ENCODE measurements at places on chromosomes 11 and 22.

DNA sequence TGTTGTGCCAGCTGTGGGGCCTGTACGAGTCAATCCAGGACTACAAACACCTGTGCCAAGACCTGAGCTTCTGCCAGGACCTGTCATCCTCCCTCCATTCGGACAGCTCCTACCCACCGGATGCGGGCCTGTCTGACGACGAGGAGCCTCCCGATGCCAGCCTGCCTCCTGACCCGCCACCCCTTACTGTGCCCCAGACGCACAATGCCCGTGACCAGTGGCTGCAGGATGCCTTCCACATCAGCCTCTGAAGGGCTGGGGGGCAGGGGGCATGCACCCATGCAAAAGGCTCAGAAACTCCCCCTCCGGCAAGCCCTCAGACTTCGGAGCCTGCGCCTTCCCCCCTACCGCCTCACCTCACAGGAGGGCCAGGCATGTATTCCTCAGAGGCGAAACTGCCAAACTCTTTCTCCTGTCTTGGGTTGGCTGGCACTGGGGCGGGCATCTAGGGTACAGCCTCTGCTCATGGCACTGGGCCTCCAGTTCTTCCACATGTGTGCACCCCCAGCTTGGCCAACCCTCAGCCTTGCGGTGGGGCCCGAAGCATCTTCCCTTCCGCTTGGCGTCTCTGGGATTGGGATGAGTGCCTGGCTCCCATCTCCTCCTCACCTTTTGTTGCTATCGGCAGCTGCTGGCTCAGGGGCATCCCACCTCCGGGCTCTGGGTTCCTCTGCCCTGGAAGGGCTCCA lies 1.2 kb downstream of the FAM89B start:
- no peak for DNase-seq

- peak; percentile 15 for DNase-seq
Observed at GRCh38 chr11:73218106-73218829, at the start of gene P2RY2. P2RY2 (plus strand) TSS chr11:73218281; CDS start chr11:73234160, 15,879 bp downstream.

DNA sequence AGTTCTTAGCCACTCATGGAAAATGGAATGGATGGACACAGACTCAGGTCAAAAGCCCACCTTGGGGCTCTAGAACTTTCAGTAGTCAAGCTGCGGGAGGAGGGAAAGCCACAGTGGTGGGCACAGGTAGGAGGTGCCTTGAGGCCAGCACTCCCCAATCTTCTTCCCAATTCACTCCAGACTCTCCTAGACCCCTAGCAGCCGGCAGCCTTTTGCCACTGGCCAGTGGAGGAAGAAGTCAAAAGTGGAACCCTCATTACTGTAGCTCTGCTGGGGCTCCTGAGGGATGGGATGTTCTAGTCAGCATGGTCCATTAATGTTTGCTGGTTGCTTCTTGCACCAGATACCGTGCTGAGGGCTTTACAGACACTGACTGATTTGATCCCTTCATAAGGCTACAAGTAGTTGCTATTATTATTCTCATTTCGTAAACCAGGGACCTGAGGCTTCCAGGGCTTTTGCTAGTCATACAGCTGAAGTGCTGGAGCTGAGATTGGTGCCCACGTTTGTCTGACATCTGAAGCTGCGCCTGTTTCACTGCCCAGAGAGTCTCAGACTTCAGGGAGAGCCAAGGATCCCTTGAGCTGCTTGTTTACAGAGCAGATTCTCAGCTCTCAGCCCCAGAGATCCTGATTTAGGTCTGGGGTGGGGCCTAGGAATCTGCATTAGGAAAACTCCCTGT lies 1.1 kb downstream of the UCP3 start:
- no peak for DNase-seq

GRCh38 chr11:16572945-16573344 lies 165.5 kb upstream of the C11orf58 start:
- no peak for DNase-seq

DNA sequence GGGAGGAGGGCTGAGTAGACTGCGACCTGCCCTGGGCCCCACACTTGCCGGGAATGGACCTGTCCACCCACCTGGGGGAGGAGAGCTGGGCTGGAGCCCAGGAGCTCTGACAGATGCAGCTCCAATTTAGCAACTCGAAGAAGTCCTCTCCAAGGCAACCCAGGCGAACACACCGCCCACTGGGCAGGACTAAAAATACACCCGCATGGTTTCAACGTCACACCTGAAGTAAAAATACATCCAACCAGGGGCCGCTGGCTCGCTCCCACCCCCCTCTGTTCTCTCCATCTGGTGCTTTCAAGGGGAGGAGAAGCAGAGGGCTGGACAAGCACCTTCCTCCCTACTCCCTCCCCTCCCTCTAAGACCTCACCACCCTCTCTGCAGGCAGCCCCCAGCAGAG lies 119.9 kb downstream of the FEZ1 start:
- DNase-seq = no peak

DNA sequence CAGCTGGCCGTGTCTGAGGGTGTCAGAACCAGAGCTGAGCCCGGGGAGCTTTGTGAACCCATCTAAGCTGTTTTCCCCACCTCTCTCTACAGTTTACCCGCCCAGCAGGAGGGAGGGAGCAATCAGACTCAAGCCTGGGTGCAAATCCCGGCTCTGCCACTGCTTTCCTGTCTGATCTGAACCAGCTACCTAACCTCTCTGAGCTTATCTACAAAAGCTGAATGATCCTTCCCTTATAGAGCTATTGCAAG lies 252 bp downstream of the APOL2 start:
- no peak for DNase-seq

GRCh38 chr11:6586434-6587359 lies 16.7 kb downstream of the RRP8 start:
- DNase-seq = no peak

- no peak for DNase-seq
Observed at GRCh38 chr11:113384551-113384950, 3.0 kb upstream of the ANKK1 start.

- no peak for DNase-seq
Observed at GRCh38 chr11:33787076-33787475, 12.8 kb upstream of the FBXO3 start.

DNA sequence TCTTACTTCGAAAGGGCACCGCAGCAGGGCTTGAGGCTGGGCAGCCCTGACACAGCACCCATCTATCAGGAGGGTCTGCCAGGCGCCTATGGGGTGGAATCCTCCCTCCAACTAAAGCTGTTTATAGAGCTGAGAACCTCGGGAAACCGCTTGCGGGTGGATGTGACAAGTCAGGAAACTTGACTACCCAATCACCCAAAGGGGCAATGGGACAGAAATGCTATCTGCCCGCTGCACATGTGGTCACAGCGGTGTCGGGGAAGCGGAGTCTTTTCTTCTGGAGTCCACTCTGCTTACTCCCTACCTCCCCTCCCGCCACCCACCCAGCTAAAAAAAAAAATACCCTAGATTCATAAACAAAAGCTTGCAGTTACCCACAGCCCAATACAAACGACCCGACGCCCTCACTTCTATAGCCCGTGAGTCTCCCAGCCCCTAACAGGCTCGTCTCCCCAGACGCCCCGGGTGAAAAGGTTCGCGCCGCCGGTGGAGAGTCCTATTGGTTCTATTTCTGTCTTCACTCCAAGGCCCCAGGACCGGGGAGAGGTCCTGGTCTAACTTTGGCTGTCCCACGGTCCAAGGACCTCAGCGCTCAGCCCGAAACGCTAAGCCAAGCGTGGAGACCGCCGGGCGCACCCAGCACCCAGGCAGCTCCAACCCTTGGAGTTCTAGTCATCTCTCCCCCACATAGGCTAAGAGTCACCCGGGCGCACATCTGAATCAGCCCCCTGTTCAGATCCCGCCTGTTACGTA lies 1.4 kb downstream of the TRPC6 start:
- no peak for DNase-seq

DNA sequence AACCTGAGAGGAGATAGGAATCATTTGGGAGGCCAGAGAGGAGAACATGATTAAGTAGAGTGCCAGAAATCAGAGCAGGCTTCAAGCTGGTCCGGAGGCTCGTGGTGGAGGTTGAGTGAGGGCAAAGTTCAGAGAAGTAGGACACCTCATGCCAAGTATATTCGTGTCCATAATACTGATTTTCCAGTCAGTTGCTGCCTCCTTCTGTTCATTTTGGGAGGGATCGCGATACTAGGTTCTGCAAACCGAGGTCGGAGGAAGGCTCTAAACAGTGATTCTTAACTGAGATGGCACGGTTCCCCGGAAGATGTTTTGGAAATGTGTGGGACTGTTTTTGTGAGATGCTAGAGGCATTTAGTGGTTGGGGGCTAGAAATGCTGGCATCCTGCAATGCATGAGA lies 13.6 kb upstream of the CD3E start:
- no peak for DNase-seq

- no peak for DNase-seq
Observed at GRCh38 chr11:94948070-94948617, 25.2 kb downstream of the CWC15 start.

DNA sequence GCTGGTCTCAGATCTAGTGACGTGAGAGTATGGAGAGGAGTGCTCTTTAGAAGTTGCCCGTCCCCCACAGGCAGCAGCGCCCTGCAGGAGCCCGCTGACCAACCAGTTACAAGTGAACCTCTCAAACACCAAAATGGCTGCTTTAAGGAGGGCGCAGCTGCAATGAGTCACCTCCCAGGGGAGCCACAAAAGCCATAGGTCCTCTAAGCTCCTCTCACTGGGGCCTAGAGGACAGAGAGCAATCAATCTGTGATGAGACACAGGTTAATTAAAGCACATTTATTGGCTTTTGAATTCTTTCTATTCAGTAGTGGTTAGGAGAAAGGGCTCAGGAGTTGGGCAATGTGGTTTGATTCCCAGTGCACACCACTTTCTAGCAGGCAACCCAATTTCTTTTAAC lies 15.5 kb upstream of the RAPSN start:
- DNase-seq = no peak

- no peak for DNase-seq
Observed at GRCh38 chr22:39242595-39243438, 2.0 kb downstream of the PDGFB start.

DNA sequence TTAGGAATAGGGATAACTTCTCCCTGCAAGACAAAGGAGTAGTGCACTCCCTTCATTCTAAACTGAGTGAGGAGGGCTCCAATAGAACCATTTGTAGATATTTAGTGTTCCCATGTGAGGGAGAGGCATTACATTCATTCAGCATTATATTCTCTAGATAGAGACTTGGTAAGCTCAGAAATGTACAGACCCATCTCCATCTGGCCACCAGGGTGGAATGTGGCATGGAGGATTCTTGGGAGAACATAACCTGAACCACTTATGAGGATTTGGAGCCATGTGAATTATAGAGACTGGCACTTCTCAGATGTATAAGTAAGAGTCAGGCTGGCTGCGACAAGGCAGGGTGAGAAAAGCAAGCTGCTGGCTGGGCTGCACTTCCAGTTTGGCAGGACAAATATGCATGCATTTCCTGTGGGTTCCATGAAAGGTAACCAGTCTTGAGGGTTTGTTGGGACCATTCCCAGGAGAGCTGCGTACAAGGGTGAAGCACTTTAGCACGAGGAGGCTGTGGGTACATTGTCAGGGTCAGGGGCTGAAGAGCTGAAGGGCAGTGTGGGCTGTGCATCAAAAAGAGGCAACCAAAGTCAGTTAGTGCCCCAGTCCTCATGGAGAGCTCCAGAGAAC lies 9.2 kb downstream of the RRP8 start:
- no peak for DNase-seq

DNA sequence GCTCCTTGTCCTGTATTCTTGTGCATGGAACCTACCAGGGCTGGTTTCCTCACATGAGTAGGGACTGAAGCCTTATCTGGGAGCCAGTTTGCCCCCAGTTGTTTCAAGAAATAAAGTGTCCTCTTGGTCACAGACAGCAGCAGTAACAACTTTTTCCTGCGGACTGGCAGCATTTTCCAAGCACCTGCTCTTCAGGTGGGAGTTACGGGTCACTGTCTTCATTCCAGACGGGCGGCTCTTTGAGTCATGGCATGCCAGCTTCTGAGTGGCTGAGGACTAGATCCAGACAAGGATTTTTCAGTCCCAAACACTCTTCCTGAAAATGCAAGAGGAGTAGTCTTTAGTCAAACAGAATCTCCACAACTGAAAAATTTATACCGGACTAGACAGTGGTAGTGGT lies 2.7 kb upstream of the CD44 start:
- DNase-seq = no peak

DNA sequence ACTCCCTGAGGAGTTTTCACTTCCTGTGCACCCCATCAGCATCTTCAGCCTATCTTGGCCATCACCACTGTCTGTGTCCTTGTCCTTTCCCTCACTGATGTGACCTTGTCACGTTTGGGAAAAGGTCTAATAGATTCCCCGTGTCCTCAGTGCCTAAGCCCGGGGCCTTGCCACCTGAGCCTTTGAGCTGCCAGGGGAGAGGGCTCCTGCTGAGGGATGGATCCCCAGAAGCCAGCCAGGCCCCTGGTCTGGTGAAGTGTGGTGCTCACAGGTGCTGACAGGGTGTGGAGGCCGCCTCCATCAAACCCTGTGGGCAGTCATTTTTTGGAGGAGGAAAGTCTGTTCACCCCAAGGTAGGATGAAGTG lies 47.2 kb downstream of the GAB4 start:
- no peak for DNase-seq

- DNase-seq = no peak
Observed at GRCh38 chr11:118927554-118928100, 1.9 kb upstream of the BCL9L start.

DNA sequence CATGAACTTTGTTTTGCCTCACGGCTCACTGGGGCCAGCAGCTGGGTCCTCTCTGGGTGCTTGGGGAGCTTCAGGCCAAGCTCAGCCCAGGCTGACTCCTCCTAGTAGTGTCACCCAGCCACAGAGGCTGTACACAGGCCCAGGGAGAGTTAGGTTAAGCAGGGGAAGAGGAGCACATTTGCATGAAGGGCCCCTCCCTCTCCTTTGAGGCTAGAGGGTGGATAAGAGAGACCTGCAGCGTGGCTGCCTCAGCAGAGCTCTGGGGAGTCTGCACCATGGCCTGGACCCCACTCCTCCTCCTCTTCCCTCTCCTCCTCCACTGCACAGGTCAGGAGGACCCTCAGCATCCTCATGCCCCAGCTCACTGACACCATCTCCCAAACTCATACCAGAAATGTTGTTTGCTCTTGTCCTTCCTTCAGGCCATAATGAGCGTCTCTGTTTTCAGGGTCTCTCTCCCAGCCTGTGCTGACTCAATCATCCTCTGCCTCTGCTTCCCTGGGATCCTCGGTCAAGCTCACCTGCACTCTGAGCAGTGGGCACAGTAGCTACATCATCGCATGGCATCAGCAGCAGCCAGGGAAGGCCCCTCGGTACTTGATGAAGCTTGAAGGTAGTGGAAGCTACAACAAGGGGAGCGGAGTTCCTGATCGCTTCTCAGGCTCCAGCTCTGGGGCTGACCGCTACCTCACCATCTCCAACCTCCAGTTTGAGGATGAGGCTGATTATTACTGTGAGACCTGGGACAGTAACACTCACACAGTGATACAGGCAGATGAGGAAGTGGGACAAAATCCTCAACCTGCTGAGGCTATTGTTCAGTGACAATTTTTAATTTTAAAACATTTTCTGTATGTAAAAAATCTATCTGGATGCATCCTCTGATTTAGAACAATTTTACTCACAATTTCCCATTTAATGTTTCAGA lies 82.4 kb upstream of the VPREB1 start:
- DNase-seq = no peak

DNA sequence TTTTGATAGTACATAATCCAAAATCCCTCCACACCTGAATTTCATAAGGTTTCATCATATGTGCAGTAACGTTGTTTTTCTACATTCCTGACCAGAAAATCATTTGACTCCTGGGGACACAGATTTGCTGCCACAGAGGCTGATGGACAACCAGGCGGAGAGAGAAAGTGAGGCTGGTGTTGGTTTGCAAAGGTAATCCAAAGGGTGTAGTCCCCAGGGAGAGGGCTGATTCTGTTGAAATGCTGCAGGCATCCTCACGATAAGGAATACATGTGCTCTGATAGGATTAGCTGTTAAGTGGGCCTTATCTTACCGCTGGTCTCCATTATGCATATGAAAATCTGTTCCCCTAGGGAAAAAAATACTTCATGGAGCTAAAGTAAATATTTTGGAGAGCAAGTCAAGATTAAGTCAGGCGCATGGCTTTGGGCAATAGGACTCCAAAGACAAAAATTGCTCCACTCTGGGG lies 8.1 kb downstream of the APOL6 start:
- no peak for DNase-seq

Data from hematopoietic multipotent progenitor cell treated with erythropoietin and hydrocortisone succinate and interleukin-3 and kit ligand, for 17 days (in vitro differentiated cells).